ENCODE measurements at places on chromosomes 16 and 17.
A peak's percentile ranks its signal among the peaks of the same experiment; 100 is the strongest.

- DNase-seq = no peak
Measured at GRCh38 chr17:2435862-2436261, 35.0 kb upstream of the MNT start.

- DNase-seq = no peak
Measured at GRCh38 chr16:49472598-49472997, 99.0 kb downstream of the C16orf78 start.

GRCh38 chr17:51657224-51657623, 396.9 kb downstream of the UTP18 start:
- no peak for DNase-seq

- no peak for DNase-seq
Measured at GRCh38 chr16:48408688-48409087, 23.5 kb upstream of the SIAH1 start.

DNA sequence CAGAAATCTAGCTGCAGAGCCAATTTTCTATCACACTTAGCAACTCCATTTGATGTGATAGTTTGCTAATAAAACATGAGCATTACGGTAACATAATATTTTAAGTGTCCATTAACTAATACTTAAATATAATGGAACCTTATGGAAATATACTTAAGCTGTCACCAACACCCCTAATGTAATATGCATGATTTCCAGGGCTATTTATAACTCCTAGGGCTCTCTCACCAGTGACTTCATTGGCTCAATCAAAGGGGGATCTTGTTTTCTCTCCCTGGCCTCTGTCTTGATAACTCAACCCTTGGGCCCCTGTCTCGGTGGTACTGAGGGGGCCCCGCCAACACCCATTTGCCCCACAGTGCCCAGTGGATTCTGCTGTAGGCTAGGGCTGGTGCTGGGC, 170.4 kb downstream of the SALL1 start:
- no peak for DNase-seq

GRCh38 chr17:78958641-78959127, 21.0 kb downstream of the LGALS3BP start:
- DNase-seq = no peak

DNA sequence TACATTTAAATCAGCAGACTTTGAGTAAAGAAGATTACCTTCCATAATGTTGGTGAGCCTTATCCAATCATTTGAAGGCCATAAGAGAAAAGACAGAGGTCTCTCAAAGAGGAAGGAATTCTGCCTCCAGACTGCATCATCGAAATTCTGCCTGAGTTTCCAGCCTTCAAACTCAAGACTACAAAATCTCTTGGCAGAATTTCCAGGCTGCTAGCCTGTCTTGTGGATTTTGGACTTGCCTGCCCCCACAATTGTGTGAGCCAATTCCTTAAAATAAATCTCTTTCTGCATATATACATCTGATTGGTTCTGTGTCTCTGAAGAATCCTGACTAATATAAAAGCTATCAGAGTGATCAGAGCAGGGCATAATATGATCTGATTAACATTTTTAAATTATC, 216.6 kb upstream of the CPHXL start:
- DNase-seq = no peak

DNA sequence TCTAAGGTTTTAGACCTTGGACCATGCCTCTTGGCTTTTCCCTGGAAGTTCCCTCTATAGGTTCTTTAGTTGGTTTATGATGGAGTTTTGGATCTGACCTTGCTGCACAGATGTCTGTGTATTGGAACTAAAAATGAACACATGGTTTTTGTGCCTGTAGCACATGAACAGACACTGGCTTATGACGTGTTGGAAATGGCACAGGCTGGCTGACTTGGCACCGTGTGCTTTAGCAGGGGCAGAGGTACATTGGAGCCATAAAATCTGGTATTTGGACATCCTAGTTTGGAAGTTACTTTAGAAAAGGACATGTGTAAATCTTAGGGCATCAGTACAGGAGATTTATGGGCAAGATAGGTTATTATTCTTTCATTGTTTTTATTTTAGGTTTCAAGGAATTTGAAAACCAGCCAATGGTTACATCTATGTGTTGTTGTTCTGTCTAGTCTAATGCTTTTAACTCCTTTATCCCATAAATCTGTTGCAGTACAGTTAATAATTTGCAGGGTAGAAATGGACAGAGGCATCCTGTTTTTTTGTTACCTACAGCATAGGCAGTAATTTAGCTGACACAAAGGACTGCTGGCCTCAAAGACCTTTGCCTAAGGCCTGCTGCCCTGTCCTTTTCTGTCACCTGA, 6.0 kb downstream of the SOCS7 start:
- DNase-seq = peak; percentile 15

DNA sequence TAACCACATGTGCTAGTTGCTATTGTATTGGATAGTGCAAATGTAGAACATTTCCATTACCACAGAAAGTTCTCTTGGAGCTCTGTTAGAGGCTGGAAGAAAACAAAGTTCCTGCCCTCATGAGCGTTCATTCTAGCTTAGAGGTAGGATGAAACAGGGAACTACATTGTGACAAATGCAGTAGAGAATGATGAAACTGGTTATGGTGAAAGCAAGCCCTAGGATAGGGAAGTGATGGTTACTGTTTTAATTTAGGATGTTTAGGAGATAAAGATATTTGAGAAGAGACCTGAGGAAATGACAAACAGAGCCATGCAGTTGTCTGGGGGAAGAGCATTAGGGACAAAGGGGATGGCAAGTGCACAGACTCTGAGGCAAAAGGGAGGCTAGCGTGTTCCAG, 50.7 kb downstream of the AATF start:
- DNase-seq = no peak

DNA sequence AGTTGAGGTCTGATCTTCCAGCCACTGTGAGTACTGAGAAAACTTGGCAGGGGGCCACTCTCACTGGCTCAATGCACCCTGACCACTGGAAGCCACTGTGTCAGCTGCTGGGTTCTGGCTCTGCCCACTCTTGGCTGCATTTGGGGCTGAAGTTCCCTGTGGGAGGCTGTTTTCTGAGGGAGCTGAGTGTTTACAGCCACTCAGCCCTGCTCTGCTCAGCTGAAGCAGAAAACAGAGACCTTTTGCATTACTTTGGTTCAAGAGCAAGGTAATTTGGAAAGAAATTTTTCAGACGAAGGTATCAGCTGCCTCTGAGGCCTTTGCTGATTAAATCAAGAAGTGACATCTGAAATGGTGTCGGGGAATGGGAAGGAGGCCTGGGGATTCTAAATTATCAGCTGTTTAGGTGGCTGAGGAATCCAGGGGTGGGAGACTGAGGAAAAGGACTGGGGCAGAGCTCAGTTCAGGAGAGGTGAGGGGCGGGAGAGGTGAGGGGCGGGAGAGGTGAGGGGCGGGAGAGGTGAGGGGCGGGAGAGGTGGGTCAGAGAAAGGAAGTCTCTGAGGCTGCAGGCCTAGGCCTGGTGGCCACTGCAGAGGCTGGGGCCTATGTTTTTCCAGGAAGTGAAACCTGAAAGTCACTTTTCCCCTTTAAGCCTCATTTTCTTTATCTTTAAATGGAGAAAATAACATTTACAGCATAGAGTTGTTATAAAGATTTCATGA, at the start of gene ACSM5:
Gene ACSM5 (plus strand): TSS at position 137 of the 723 bp plus-strand sequence. CDS start 1,951 bp downstream, outside the sequence.
- no peak for DNase-seq

GRCh38 chr17:79871131-79871530, 31.9 kb upstream of the CBX4 start:
- no peak for DNase-seq

- peak; percentile 79 for DNase-seq
Measured at GRCh38 chr17:37742762-37743611, 1.9 kb downstream of the HNF1B start.

- no peak for DNase-seq
Measured at GRCh38 chr17:57186226-57187019, 69.9 kb upstream of the MSI2 start.

DNA sequence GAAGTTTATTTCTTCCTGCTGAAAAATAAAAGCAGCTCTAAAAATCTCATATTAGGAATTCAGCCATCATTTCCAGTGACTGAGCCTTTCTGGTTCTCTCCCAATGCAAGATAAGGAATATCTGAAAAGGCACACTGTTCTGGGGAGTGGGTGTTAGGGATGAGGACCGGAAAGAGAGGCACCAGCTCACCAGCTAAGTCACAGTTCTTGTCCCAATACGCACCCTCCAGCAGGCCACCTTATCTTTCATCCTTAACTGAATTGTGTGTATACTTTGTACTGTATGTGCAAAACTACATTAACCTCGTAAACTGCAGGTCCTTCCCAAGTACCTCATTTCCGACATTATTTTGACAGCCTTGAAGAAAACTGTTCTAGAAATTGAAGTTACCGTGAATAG, 11.0 kb downstream of the AMFR start:
- no peak for DNase-seq

GRCh38 chr17:49575679-49576087, at the start of gene NXPH3:
Gene NXPH3 (plus strand): TSS chr17:49575871. CDS start chr17:49576220, 349 bp downstream.
- DNase-seq = peak; percentile 58

DNA sequence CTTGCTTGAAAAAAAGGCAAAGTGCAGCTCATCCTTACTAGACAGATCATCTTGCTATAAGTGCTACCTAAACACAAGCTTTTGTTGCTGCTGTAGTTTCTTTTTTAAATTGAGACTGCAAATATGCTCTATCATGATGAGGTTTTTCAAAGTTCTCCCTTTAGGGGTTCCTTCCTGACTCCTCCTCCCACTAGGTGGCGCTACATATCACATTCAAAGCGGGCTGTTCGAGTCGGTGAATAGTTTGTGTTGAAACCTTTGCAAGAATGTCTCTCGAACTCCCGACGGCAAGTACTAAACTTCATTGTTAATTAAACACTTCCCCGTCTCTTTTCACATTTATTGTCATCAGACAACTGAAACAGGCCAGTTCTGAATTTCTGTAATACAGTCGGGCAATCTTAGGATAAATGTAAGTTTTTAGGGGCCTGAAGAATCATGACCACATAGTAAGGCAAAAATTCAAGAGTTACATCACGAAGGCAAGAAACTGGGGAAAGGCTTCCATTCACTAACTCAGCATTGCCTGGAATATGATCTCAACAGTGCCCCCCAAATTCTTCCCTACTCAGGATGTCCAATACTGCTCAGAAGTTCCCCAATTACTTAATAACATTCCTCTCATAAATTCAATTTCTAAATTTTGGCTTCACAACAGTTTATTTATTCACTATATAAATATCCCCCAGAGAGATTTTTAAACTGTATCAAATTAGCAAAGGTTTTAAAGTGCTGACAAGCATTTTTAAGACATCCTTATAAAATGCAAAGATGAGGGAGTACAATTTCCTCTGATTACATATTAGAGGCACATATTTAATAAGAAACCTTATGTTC, 6.7 kb downstream of the HS3ST3A1 start:
- no peak for DNase-seq

- DNase-seq = no peak
Measured at GRCh38 chr17:42233156-42233555, 38.9 kb upstream of the GHDC start.

GRCh38 chr16:57152096-57153093, 33.4 kb downstream of the PSME3IP1 start:
- no peak for DNase-seq

DNA sequence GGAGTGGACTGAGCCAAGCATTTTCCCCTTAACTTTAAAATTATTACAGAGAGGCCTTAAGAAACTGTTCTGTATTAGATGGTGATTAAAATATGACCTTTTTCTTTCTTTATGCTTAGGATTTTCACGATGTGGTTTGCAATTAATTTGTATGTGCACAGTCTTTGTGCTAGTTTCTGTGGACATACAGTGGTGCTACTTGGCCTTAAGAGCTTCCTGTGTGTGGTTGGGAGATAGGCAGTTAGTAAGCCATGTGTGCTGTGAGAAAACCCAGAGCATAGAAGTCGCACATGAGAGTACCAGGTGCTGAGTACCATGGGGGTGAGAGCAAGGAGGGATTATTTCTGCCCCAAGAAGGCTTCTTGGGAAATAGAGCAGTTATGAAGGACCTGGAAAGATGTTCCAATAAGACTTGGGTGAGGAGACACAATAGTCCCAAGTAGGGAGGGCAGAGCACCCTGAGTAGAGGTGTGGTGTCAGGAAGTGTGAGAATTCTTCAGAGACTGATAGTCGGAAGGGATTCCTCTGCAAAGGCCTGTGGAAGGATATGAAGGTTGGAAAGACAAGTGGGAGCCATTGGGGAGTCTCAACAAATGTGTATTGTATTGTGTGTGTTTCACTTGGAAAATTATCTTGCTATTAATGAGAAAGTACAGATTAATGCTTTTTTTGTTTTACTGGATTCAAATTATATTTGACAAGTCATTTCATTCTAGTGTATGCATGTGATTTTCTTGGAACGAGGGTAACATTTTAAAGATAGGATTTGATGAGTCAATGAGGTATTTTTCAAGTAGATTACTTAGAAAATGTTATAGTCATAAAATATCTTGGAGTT, 239.9 kb downstream of the PRKCA start:
- DNase-seq = no peak

GRCh38 chr16:86088287-86088686, 189.3 kb downstream of the IRF8 start:
- no peak for DNase-seq

DNA sequence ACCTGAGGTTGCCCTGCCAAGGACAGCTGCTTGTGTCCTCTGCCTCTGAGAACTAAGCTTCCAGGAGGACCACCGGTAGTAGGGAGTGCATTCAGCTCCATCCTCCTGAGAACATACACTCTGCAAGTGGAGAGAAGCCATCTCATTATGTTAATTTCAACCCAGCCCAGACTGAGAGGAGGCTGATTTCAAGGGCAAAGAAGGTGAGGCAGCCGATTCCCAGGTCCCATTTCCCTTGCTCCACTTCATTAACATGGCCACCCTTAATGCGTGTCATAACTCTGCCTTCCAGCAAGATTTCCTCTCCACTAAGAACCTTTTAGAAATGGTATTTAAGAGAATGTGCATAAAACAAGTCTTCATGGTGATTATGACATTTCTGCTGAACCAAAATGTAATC, 72.5 kb downstream of the CDH13 start:
- DNase-seq = no peak

DNA sequence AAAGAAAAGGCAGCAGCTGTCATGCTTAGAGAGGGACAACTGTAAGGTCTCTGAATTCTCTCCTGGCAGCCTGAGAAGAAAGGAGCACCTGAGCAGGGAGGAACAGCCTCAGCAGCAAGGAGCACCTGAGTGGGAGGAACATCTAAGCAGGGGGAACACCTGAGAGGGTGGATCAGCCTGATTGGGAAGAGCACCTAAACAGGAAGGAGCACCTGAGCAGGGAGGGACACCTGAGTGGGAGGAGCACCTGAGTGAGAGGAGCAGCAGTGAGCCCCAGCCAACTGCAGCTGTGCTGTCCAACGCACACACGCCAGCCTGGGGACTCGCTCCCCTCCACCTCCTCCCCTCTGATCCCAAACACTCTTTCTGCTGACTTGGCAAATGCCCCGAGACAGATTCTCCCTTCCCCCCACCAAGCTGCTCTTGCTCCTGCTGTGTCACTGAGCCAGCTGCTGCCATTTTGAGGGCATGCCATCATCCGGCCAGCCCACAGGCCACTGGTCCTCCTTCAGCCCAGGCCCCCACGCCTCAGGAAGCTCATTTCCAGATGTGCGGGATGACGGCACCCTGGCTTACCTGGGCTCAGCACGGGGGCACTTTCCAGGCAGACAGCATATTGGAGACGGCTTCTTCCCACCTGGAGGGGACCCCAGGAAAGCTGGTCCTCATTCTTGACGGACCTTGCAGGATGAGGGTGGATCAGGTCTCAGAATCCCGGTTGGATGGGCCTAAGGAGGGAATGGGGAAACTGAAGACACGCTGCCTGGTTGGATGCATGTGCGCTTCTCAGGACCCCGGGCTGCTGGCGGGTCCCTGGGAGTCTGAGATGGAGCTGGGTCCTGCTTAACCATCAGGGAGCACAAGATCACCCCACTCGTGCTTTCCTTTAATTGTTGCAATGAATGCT, 57.7 kb upstream of the RBFOX3 start:
- no peak for DNase-seq

Data from right kidney (tissue), 9 donors.